Stimulated activated CD4-positive, alpha-beta T cell treated with anti-CD3 and anti-CD28 coated beads, Interleukin-15, amount 100 ng/mL, for 48 hours (primary cell): ENCODE measurements at places on chromosomes 2 and 18.

- DNase-seq: no peak
These were observed 7.2 kb upstream of the KLHL29 start for GRCh38 chr2:23377771-23378170.

- DNase-seq: no peak
These were observed 9.5 kb downstream of the GPR17 start for GRCh38 chr2:127655209-127656073.

DNA sequence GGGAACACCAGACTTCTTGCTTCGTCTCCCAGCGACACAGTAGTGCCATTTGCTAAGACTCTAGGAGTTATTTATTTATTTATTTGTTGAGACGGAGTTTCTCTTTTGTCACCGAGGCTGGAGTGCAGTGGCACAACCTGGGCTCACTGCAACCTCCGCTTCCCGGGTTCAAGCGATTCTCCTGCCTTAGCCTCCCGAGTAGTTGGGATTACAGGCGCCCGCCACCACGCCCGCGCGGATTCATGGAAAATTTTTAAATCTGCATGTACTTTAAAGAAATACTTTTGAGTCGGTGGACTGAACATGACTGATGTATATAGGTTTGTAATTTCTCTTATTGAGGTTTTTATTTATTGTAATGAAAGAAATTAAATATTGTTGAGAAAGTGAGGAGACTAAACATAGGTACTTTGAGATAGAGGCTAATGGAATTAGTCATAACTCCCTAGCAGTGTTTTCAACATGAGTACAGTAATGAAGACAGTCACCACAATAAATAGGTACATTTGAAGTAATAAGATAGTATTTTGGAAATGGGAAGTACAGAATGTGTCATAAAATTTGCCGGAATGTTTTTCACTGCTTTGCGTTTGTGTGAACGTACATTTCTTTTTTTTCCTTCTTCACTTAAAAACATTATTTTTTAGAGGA, 983 bp downstream of the MTX2 start:
- no peak for DNase-seq

DNA sequence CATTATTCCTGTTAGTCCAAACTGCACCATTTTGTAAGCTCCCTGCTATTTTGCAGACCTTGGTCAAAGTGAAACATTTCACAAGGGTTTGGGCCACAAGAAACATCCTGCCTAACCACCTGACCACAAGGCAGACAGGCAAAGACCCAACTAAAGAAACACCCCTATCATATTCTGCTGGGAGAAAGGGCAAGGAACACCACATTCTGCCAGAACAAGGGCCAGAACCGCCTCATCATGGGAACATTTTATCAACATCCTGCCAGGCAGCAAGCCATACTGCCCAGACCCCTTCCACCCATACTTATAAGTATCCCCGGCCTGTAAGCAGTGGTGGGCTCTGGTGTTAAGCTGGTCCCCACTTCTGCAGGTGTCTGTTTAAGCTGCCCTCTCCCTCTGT, 12.0 kb upstream of the RAB31 start:
- DNase-seq: no peak

- no peak for DNase-seq
These were observed at the start of gene TOGARAM2 for GRCh38 chr2:28981016-28981441. Gene TOGARAM2, plus strand, starts transcription at chr2:28981298. Its CDS starts 13,537 bp downstream, at chr2:28994835.

DNA sequence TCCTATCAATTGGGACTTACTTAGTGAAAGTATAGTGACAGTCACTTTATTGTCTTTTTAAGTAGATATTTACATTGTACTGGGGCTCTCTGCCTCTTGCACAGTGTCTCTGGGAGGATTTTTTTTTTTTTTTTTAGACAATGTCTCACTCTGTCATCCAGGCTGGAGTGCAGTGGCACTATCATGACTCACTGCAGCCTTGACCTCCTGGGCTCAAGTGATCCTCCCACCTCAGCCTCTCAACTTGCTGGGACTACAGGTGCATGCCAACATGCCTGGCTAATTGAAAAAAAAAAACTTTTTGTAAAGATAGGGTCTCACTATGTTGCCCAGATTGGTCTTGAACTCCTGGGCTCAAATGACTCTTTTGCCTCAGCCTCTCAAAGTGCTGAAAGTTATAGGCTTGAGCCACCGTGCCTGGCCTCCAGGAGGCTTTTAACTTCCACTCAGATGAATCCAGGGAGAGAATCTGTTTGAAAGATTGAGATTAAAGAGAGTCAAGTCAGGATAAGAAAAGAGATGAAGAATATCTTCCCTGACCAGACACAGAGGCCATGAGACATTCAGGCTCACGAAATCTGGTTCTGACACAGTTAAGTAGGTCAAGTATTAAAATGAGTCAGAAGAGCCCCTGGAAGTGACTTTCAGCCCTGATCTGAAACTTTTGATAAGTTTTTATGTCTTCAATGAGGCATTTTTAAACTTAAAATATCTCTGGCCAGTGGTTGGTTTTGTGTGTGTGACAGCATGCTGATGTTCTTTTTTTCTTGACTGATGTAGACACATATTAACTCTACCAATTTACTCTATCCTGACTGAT, 18.3 kb downstream of the ARHGEF33 start:
- DNase-seq: no peak

- DNase-seq: no peak
These were observed 11.3 kb upstream of the ERBB4 start for GRCh38 chr2:212549941-212550340.

DNA sequence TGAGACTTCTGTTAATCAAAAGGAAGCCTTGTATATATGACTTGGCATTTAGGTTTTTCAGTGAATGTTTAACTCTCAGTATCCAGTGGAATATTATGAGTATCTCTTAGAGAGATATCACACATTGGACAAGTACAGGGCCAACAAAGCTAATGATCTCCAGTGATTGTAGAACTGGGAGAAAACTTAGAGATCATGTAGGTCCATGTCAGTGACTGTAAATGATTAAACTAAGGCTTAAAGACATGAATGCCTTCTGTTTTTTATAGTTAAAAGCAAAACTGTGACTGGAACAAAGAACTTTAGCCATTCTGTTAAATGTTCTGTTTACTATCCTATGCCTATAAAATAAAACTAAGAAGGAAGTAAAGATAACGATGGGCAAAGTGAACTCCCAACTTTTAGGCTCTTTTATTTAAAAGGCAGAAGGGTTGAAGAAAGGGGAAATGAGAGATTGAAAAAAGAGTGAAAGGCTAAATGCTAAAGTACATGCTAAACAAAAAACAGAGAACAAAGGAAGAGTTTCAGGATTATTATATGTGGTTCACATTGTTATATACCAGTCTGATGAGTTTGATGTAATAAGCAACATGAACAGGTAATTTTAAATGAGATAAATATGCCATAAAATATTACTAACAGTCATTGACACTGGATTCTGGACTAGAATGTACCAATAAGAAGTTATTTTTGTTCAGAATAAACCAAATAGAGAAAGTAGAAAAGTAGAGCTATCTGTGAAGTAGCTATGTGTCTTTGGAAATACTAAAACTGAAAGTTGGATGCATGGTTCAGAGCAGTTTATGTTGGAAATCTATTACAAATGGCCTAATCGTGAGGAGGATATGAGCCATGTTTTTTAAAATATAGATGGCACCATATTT, 37.1 kb upstream of the TNFRSF11A start:
- no peak for DNase-seq
